ENCODE measurements at places on chromosomes 16 and 17. TPM values are rescaled to one million over a fixed set of nuclear protein-coding genes. Genes with fewer than 3 reads are reported as not detected.

- H3K27ac ChIP-seq, result no peak overlapping the region
- H3K27me3 ChIP-seq, result no peaks in the 10 kb centered on the region
- DNase-seq, result no peak
- no peaks in the 10 kb centered on the region for H3K36me3 ChIP-seq
- no peak overlapping the region for H3K4me3 ChIP-seq
These were observed 83.0 kb upstream of the CDC42EP4 start for GRCh38 chr17:73394512-73395450.

DNA sequence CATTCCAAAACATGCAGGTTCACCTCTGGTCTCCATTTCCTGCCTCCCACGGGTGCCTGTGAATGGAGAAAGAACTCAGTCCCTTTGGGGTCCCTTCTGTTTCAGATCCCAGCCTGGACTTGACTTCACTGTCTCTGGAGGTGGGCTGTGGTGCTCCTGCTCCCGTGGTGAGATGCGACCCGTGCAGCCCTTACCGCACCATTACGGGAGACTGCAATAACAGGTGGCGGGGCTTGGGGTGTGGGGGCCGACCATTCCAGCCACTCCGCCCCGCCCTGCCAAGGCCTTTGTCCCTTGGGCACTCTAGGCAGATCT, 10.5 kb downstream of the LPO start:
- H3K4me3 ChIP-seq, result no peak overlapping the region
- H3K27me3 ChIP-seq, result no peaks in the 10 kb centered on the region
- peaks cover 7% of the 10 kb centered on the region for H3K4me1 ChIP-seq
- DNase-seq, result no peak

DNA sequence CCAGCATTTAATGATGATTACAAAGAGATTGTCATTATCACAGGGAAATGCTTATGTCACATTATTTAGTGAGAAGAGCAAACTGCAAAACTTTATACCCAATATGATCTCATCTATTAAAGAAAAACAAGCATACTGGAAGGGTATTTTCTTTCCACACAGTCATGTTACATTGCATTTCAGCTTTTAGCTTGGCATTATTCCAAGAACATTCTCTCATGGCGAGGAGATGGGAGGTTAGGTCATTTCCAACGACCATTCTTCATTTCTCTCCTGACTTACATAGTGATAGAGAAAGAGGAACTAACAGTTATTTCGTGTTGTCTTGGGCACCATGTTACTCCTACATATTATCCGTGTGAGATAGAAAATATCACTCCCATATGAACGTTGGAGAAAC, 309.4 kb upstream of the XYLT1 start:
- no peaks in the 10 kb centered on the region for H3K36me3 ChIP-seq
- no peak overlapping the region for H3K4me3 ChIP-seq
- H3K27me3 ChIP-seq, result no peaks in the 10 kb centered on the region
- no peak overlapping the region for H3K27ac ChIP-seq
- H3K4me1 ChIP-seq, result no peaks in the 10 kb centered on the region
- no peak for DNase-seq

- no peaks in the 10 kb centered on the region for H3K4me1 ChIP-seq
- no peaks in the 10 kb centered on the region for H3K27me3 ChIP-seq
These were observed 230.7 kb downstream of the BCAS3 start for GRCh38 chr17:60908324-60908723.

DNA sequence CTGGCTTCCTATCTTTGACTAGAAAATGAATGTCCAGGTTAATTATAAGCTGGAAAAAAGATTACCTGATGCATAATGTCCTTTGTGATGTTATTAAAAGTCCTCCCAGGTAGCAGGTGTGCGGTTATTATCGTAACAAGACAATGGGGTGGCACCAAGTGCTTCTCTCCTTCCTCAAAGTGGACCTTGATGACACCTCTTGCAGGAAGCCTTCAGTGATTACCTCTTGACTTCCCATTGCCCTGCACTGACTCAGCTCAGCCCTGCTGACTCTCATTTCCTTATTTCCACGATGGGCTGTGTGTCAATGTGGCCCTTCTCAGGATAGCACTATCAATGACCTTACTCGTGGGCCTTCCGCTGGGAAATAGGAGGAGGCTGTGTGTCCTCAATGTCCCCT, 477.4 kb upstream of the CCL2 start:
- no peaks in the 10 kb centered on the region for H3K4me1 ChIP-seq
- H3K27me3 ChIP-seq, result no peaks in the 10 kb centered on the region
- no peaks in the 10 kb centered on the region for H3K36me3 ChIP-seq
- H3K27ac ChIP-seq, result no peak overlapping the region
- no peak for DNase-seq

GRCh38 chr16:64085296-64085695, 1036.6 kb downstream of the CDH11 start:
- no peak for DNase-seq
- no peak overlapping the region for H3K4me3 ChIP-seq
- H3K27ac ChIP-seq, result no peak overlapping the region
- no peaks in the 10 kb centered on the region for H3K27me3 ChIP-seq
- H3K4me1 ChIP-seq, result no peaks in the 10 kb centered on the region

GRCh38 chr17:8073627-8074484, 13.7 kb downstream of the ALOX12B start:
- H3K27me3 ChIP-seq, result peaks cover 19% of the 10 kb centered on the region
- H3K36me3 ChIP-seq, result no peaks in the 10 kb centered on the region
- H3K4me3 ChIP-seq, result no peak overlapping the region
- peaks cover 22% of the 10 kb centered on the region for H3K4me1 ChIP-seq
- peak; percentile 73 for DNase-seq

DNA sequence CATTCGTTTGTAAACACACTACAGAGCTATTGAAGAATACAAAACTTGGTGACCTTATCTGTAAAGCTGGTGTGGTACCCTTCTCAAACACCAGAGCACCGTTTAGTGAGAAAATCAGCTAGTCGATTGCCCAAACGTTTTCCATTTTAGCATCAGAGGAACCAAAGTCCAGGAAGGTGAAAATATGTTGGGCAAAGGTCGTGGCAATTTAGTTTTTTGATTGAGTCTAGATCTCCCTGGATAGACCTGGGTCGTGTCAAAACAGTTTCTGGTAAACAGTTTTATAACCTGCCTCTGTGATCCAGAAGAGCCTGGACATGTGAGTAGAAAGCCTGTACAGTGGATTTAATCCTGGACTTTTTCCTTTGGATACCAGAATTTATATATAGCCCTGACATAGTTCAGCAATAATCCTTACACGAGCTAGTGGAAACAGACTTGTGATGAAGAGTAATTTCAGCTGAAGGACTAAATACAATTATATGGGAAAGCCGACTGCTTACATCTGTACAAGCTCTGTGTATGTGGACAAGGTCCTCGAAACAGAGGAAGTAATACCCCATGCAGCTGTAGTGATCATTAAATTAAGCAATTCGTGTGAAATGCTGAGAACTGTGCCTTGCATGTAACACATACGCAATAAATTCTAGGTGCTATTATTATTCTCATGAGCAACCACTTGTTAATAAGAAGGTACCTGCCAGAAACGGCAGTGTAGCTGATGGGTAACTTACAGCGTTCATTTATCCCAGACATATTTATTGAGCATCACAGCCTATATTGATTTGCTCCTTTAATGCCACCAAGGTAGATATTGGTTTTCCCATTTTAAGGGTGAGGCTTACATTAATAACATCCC, 72.5 kb downstream of the MAP2K6 start:
- no peaks in the 10 kb centered on the region for H3K27me3 ChIP-seq
- no peak for DNase-seq
- no peak overlapping the region for H3K27ac ChIP-seq
- no peaks in the 10 kb centered on the region for H3K4me1 ChIP-seq
- H3K4me3 ChIP-seq, result no peak overlapping the region

GRCh38 chr17:81646869-81647600, 9.3 kb downstream of the PDE6G start:
- no peaks in the 10 kb centered on the region for H3K4me1 ChIP-seq
- no peaks in the 10 kb centered on the region for H3K36me3 ChIP-seq
- no peak for DNase-seq
- H3K27me3 ChIP-seq, result no peaks in the 10 kb centered on the region
- no peak overlapping the region for H3K4me3 ChIP-seq
- no peak overlapping the region for H3K27ac ChIP-seq

GRCh38 chr17:74245871-74246270, 28.2 kb upstream of the DNAI2 start:
- no peak overlapping the region for H3K27ac ChIP-seq
- H3K27me3 ChIP-seq, result no peaks in the 10 kb centered on the region
- peaks cover 10% of the 10 kb centered on the region for H3K36me3 ChIP-seq
- no peaks in the 10 kb centered on the region for H3K4me1 ChIP-seq

DNA sequence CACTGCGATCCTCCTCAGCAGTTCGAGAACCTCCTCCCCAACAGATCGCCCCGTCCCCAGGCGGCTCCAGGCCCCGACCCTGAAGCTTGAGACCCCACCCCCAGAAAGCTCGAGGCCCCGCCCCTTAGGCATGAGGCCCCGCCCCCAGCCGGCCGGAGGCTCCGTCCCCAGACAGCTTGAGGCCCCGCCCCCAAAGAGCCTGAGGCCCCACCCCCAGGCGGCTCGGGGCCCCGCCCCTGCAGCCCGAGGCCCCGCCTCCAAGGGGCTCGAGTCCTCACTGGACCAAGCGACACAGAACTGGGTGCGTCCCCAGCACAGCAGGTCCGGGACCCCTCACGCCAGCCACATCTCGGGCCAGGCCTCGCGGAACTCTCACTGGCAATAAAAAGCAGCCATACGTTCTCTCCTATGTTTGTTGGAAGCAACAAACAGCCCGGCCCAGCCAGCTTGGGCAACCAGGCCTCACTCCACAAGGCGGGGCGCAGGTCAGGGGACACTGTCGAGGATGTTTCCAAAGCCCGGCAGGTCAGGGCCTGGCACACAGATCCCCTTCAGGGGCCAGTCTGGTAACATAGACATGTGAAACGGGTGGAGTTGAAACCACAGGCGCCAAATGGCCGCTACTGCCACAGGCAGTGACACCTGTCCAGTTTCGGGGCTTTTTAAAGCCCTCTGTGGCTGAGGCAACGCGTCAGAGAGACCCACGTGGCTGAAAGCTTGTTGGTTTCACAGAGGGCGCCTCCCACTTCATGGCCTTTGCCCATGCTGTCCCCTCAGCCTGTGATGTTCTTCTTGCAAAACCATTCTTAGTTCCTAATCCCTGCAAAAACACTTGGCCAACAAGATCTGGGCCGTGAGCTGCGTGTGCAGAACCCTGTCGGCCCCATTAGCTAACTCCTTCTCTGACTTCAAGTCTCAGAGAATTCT, 224.2 kb downstream of the PARN start:
- DNase-seq, result no peak
- H3K4me3 ChIP-seq, result no peak overlapping the region
- H3K27me3 ChIP-seq, result no peaks in the 10 kb centered on the region

DNA sequence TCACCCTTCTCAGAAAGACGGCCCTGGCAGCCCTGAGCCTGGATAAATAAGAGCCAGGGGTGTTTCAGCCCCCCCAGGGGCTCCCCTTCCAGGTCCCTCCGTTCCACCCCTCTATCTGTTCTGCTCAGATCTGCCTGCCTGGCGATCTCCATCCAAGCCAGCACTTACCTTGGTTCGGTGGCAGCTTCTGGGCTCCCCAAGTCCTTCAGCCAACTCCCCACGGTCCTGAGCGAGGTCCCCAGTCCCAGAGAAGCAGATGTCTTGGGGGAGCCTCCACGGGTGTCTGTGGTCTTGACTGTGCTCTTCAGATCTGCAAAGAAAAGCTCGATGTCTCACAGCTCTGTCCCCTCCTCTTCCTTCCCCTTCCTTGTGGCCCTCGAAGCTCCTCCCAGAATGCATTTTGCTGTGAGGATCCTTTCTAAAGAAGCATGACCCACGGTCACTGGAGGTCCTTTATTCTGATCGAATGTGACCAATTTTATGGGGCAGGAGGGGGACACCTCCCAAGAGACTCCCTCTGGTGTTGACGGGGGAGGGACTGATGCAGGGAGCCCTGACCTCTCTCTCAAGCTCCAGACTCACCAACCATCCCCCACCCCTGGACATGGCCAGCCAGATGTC, at the start of gene PIK3R6:
Gene PIK3R6, minus strand, starts transcription at position 314 of the 621 bp plus-strand sequence. CDS start 17,880 bp downstream, outside the sequence.
- H3K4me1 ChIP-seq, result peaks cover 7% of the 10 kb centered on the region
- no peaks in the 10 kb centered on the region for H3K27me3 ChIP-seq
- no peaks in the 10 kb centered on the region for H3K36me3 ChIP-seq
- no peak within 1 kb of the TSS for H3K4me3 ChIP-seq

GRCh38 chr16:84266451-84266850, 26.6 kb upstream of the KCNG4 start:
- no peak overlapping the region for H3K4me3 ChIP-seq
- no peak overlapping the region for H3K27ac ChIP-seq
- no peaks in the 10 kb centered on the region for H3K36me3 ChIP-seq
- no peaks in the 10 kb centered on the region for H3K4me1 ChIP-seq

DNA sequence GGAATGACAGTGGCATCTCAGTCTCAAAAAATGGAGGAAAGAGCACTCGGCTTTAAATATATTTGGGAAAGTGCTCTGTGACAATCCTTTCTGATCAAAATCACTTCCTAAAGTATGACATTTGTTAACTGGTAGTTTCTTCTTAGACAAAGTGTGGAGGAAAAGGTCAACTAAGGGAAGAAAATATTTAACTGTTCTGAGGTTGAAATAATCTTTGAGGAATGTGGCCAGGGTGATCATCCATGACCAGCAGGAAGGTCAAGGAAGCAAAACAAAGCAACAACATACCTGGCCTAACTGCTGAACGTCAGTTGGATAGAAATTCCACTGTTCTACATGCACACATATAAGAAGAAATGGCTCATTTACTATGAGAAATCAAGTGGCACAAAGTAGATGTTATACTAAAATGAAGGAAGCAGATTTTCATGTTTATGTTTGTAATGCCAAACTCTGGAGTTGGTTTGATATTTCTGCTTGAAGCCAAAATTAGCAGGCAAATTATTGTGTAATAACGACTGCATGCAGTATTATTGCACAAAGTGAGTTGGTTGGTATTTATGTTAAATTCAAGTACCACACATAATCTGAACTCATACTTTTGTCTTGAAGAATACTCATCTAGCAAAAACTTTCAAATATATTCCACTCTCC, 87.3 kb upstream of the CORO6 start:
- DNase-seq, result no peak
- peaks cover 2% of the 10 kb centered on the region for H3K36me3 ChIP-seq
- H3K4me1 ChIP-seq, result peaks cover 40% of the 10 kb centered on the region
- H3K27me3 ChIP-seq, result no peaks in the 10 kb centered on the region
- H3K27ac ChIP-seq, result no peak overlapping the region

Gene RFNG
- 35.1 TPM for total RNA-seq

Gene SPG7
- 184 TPM for total RNA-seq

Gene CAVIN1
- total RNA-seq, result 1.1 TPM

Gene WFDC1
- not detected for total RNA-seq

Gene TMEM114
- total RNA-seq, result not detected

Gene CCL4
- total RNA-seq, result 0.59 TPM

Gene ADAMTS18
- not detected for total RNA-seq
